ENCODE measurements at places on chromosomes 11 and 22.
A peak's percentile ranks its signal among the peaks of the same experiment; 100 is the strongest.

GRCh38 chr11:109745996-109746625 is 324.1 kb downstream of the C11orf87 start:
- peak; percentile 71 for DNase-seq
- H3K4me1 ChIP-seq, result peaks cover 21% of the 10 kb centered on the region
- no peaks in the 10 kb centered on the region for H3K36me3 ChIP-seq
- H3K4me3 ChIP-seq, result no peak overlapping the region
- H3K27ac ChIP-seq, result no peak overlapping the region

DNA sequence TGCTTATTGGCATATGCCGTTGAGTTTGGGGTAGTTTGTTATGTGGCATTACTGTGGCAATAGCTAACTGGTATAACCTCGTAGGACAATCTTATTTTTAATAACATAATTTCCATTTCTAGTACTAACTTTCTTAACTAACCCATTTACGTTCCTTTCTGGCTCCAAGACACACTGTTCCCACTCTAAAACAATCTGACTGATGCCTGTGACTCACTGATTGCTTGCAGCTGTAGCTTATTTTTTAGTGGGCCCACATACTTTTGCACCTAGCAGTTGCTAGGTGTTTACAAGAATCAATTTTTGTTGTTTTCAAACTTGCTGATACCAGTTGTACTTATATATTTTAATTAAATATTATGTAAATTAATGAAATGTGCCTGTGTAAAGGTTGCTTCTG is 52.2 kb downstream of the FAT3 start:
- H3K36me3 ChIP-seq, result no peaks in the 10 kb centered on the region
- H3K27ac ChIP-seq, result no peak overlapping the region
- DNase-seq, result no peak
- H3K4me1 ChIP-seq, result no peaks in the 10 kb centered on the region

DNA sequence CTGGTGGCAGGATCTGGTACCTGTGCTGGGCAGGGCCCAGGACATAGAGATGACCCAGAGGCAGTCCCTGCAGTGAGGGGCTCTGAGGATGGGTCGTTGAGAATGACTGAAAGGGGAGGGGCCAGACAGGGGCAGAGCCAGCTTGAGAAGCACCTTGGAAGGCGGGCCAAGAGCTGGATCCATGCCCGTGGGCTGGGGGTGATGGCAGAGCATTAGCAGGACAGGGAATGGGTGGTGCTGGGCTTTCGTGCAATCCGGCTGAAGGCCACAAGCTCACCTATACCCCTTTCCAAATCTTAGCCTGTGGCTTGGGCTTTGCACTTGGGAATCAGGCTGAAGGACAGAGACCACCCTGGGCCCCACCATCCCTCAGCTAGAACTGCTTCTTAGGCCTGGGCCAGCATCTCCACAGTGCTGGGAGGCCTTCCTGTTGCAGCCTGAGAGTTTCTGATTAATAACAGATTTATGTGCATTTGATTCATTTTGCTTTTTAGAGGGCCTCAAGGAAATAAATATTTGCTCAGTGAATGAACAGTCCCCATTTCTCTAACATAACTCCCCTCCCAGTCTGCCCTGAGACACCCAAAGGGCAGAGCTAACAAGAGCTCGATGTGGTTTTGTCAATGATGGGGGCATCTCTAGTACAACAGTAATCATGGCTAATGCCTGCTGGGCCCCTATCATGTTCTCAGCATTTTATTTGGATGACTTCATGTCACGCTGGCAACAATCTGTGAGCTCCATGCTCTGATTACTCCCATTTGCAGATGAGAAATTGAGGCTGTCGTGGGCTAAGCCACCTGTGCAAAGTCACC is 39.3 kb downstream of the RIBC2 start:
- no peaks in the 10 kb centered on the region for H3K27me3 ChIP-seq
- H3K27ac ChIP-seq, result no peak overlapping the region
- H3K36me3 ChIP-seq, result no peaks in the 10 kb centered on the region
- DNase-seq, result no peak
- H3K4me1 ChIP-seq, result no peaks in the 10 kb centered on the region

- DNase-seq, result peak; percentile 51
- no peaks in the 10 kb centered on the region for H3K27me3 ChIP-seq
- H3K4me3 ChIP-seq, result no peak overlapping the region
- peaks cover 48% of the 10 kb centered on the region for H3K4me1 ChIP-seq
- no peak overlapping the region for H3K27ac ChIP-seq
These were observed 2.6 kb upstream of the FTH1 start for GRCh38 chr11:61969838-61970662.

DNA sequence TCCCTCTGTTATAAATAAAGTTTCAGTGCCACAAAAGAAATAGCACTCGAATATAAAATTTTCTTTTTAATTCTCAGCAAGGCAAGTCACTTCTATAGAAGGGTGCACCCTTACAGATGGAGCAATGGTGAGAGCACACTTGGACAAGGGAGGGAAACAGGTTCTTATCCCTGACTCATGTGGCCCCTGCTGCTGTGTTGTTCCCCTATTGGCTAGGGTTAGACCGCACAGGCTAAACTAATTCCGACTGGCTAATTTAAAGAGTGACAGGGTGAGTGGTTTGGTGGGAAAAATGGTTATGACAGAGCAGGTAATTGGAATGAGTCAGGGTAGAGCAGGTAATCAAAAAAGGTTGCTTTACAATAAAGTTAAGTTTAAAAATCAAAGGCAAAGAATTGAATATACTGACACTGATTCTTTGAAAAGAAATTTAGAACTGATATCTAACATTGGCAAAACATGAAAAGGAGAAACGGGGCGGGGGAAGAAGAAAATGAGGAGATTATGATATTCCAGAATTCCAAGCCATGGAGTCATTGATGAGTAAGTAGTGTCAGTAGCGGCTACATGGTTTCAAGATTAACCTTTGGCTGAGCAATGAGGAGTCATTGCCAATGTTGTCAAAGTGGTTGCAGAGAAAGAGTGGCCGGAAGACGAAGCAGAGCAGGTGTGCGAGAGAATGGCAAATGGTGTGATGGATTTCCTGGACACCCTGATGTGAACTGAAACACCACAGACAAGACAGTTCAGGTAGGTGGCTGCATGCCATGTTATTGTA is 48.4 kb upstream of the MRGPRX1 start:
- H3K4me1 ChIP-seq, result no peaks in the 10 kb centered on the region
- DNase-seq, result no peak
- H3K4me3 ChIP-seq, result no peak overlapping the region
- H3K27me3 ChIP-seq, result no peaks in the 10 kb centered on the region
- no peaks in the 10 kb centered on the region for H3K36me3 ChIP-seq

- no peak for DNase-seq
- no peaks in the 10 kb centered on the region for H3K36me3 ChIP-seq
- H3K27me3 ChIP-seq, result no peaks in the 10 kb centered on the region
- no peak overlapping the region for H3K4me3 ChIP-seq
These were observed 6.1 kb downstream of the MCHR1 start for GRCh38 chr22:40685406-40685805.

GRCh38 chr22:46758867-46759290 is 3.6 kb upstream of the TBC1D22A start:
- peak; percentile 90 for DNase-seq
- no peak overlapping the region for H3K4me3 ChIP-seq
- no peaks in the 10 kb centered on the region for H3K36me3 ChIP-seq
- 0 out of 2 replicates have a peak overlapping the region, but pooled peaks have one; percentile 2 for H3K27ac ChIP-seq

- H3K36me3 ChIP-seq, result no peaks in the 10 kb centered on the region
- no peak overlapping the region for H3K27ac ChIP-seq
- H3K4me3 ChIP-seq, result no peak overlapping the region
- H3K27me3 ChIP-seq, result no peaks in the 10 kb centered on the region
- no peaks in the 10 kb centered on the region for H3K4me1 ChIP-seq
- DNase-seq, result no peak
These were observed 113.6 kb upstream of the SOX6 start for GRCh38 chr11:16469968-16470367.

- H3K27ac ChIP-seq, result no peak overlapping the region
- no peak for DNase-seq
- no peaks in the 10 kb centered on the region for H3K36me3 ChIP-seq
- H3K4me1 ChIP-seq, result no peaks in the 10 kb centered on the region
These were observed 331.1 kb upstream of the PITPNB start for GRCh38 chr22:28250036-28250695.

- no peak overlapping the region for H3K4me3 ChIP-seq
- no peaks in the 10 kb centered on the region for H3K27me3 ChIP-seq
These were observed 35.8 kb downstream of the TOM1 start for GRCh38 chr22:35335468-35335867.

DNA sequence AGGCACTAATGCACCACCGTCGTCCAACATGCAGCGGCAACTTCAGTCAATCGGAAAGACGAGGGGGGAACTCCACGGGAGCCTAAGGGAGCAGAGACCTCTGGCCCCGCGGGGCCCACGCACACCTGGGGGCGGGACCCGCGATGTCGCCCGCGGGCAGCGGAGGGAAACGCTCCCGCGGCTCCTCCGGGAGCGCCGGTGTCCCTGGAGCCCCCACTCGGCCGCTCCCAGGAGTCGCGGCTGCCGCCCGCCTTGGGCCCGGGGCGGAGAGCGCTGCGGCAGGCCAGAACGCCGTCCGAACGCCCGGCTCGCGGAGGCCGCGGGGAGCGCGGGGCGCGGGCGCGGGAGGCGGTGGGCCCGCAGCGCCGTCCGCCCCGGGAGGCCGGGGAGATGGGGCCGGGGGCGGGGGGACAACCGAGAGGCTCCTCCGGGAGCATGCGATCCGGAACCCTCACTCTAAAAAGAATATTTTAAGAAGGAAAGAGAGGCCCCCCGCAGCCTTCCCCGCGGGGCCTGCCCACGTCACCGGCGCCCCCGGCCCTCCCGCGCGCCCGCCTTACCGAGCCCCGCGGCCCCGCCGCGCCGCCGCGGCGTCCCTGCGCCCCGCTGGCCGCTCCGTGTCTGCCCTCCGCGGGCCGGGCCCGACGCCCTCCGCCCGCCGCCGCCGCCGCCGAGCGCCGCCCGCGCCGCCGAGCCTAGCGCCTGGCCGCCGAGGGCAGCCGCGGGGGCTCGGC is 86.6 kb upstream of the ARHGAP32 start:
- H3K4me1 ChIP-seq, result no peaks in the 10 kb centered on the region
- DNase-seq, result no peak
- H3K36me3 ChIP-seq, result no peaks in the 10 kb centered on the region
- H3K27ac ChIP-seq, result no peak overlapping the region
- H3K27me3 ChIP-seq, result no peaks in the 10 kb centered on the region

DNA sequence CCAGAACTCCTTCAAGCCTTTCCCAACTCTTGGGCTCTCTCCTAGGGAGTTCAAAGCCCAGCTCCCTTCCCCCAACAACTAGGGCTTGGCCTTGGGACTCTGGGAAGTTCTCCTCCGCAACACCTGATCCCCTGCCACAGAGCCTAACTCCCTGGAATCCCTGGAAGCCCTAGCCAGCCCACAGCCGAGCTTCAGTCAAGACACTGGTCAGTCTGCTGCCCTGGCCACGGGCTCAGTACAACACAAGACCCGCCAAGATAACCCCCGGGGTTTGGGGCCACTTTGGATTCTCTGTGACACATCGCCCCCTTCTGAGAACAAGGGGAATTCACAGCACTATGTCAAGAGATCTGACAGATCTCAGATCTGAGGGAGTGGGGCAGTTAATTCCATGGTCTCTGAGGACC is 58.3 kb downstream of the SLC22A12 start:
- no peaks in the 10 kb centered on the region for H3K27me3 ChIP-seq
- H3K4me1 ChIP-seq, result no peaks in the 10 kb centered on the region
- DNase-seq, result peak; percentile 74
- no peak overlapping the region for H3K27ac ChIP-seq
- H3K36me3 ChIP-seq, result no peaks in the 10 kb centered on the region

- no peaks in the 10 kb centered on the region for H3K4me1 ChIP-seq
- H3K27me3 ChIP-seq, result no peaks in the 10 kb centered on the region
- H3K36me3 ChIP-seq, result no peaks in the 10 kb centered on the region
- no peak overlapping the region for H3K27ac ChIP-seq
These were observed 126.4 kb downstream of the EHF start for GRCh38 chr11:34747251-34747650.

GRCh38 chr11:117039900-117040299 is 58.3 kb downstream of the SIK3 start:
- peaks cover 12% of the 10 kb centered on the region for H3K4me1 ChIP-seq
- H3K36me3 ChIP-seq, result no peaks in the 10 kb centered on the region
- H3K4me3 ChIP-seq, result no peak overlapping the region
- no peak overlapping the region for H3K27ac ChIP-seq
- no peak for DNase-seq
- H3K27me3 ChIP-seq, result no peaks in the 10 kb centered on the region

GRCh38 chr11:49424136-49424535 is 215.7 kb upstream of the FOLH1 start:
- no peaks in the 10 kb centered on the region for H3K27me3 ChIP-seq
- H3K27ac ChIP-seq, result no peak overlapping the region
- no peaks in the 10 kb centered on the region for H3K4me1 ChIP-seq
- no peak overlapping the region for H3K4me3 ChIP-seq

DNA sequence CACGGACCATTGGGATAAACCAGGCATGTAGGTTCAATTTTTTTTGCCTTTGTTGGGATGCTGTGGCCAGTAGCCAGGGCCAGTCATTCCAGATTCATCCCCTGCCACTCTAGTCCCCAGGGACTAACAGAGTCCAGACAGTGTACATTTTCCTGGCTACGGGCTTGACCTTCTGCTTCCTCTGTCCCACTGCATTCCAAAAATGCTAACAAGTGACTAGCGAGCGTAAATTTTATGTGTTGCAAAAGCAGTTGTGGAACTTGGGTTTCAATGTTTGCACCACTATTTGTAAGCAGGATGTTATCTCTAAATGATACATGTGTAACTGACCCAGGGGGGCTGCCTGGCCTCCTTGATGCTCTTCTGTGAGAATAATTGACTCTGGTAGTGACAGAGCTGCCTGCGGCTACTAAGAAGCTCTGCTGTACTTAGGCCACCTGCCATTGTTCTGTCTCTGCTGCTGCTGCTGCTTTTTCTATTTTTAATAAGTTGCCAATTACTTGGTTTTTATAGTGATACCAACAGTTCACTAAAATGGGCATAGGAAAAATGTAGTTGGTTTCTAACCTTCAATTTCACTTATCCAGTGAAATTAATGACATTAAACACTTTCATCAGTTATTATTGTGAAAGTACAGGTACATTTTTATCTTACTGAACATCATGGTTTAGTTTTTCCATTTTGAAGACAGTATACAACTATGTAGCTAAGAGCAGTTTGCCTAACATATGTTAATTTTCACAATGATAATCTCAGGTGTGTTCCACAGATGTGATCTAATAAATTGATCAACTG is 26.8 kb downstream of the TNRC6B start:
- DNase-seq, result no peak
- H3K36me3 ChIP-seq, result 0 out of 2 replicates have a peak, but pooled peaks cover 3% of the 10 kb centered on the region
- H3K27me3 ChIP-seq, result no peaks in the 10 kb centered on the region
- peaks cover 73% of the 10 kb centered on the region for H3K4me1 ChIP-seq
- H3K27ac ChIP-seq, result no peak overlapping the region
- no peak overlapping the region for H3K4me3 ChIP-seq
